ENCODE measurements at places on chromosomes 1 and 21.

GRCh38 chr1:245748240-245748639 lies 593.5 kb downstream of the KIF26B start:
- DNase-seq: no peak

DNA sequence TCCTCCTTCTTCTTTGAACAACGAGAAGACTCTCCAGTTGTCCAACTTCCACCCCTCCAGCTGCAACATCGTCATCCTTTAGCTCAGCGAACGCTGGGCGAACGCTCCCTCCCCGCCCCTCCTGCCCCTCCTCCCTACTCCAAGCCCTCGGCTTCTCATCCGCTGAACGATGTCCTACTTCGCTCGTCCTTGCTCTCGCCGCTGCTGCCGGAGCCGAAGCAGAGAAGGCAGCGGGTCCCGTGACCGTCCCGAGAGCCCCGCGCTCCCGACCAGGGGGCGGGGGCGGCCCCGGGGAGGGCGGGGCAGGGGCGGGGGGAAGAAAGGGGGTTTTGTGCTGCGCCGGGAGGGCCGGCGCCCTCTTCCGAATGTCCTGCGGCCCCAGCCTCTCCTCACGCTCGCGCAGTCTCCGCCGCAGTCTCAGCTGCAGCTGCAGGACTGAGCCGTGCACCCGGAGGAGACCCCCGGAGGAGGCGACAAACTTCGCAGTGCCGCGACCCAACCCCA lies at the start of gene BCAN:
BCAN (plus strand) TSS at position 357 of the 504 bp plus-strand sequence. CDS start 3,938 bp downstream, outside the sequence.
- no peak for DNase-seq

DNA sequence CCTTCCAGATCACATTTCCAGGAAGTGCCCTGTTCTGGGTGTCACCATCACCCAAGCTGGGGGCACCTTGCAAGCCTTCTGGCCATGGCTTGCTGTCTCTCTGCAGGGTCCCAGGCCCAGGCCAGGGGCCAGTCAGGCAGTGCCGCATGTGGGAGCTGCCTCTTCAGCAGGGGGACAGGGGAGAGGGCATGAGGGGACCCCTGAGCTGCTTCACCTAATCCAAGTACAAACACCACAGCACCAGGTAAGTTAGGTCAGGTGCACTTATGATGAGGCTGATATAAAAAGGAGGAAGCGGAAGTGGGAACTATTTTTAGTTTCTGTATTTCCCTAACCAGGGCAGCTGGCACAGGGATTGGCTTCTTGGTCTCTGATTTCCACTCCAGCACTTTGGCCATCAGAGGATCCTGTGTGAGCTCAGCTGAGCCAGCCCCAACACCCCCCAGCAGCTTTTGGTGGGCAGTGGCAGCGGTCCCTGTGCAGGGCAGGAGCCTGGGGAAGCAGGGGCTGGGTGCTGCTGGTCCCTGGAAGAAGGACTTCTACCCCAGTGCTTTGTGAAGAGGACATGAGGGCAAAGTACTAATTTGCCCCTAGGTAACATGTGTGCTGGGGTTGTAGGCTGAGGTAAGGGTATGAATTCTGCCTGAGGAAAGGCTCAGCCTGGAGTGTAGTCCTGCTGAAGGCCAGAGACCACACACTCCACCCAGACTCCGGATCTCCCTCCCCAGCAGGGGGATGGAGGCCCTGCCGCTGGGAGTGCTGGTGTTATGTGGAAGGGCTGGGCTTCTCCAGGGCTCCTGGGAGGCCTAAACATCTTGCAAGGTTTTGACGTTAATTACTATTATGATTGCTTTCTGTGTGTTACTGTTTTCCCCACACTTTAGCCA lies 3.3 kb upstream of the PCBP3 start:
- DNase-seq: no peak

- no peak for DNase-seq
These were observed 227.2 kb downstream of the ATG4C start for GRCh38 chr1:63010913-63011660.

- DNase-seq: no peak
These were observed 23.1 kb downstream of the SLC19A1 start for GRCh38 chr21:45519182-45519581.

DNA sequence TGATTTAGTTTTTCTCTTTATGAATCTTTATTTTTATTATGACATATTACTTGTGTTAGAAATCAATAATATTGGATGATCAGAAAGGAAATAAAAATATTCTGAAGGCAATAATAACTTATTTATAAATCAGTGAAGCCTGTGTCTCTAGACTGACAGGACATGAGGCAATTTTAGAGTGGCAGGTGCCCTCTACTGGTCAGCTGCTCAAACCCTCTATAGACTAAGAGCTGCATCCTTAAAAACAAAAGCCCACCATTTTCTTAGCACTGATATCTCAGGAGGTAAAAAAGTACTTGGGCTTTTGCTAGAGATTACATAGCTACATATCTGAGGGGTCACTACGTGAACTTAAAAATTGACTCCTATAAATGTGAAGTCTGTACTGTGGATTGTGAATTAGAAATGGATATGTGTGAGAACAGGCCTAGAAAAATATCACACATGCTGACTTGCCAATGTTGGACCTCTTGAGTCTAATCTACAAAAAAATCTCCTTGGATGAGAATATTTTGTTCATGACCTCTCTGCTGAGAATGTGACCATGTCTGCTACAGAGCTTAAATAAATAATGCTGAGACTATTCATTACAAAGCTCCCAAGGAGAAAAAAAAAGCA lies 597.9 kb upstream of the ADAMTS5 start:
- peak; percentile 55 for DNase-seq

GRCh38 chr1:116879478-116880133 lies 30.1 kb upstream of the PTGFRN start:
- no peak for DNase-seq

- peak; percentile 88 for DNase-seq
These were observed 2.7 kb upstream of the PTPN22 start for GRCh38 chr1:113874012-113874879.

- DNase-seq: no peak
These were observed 41.9 kb downstream of the CACNA1E start for GRCh38 chr1:181525104-181525721.

- peak; percentile 49 for DNase-seq
These were observed 48.0 kb downstream of the TOR3A start for GRCh38 chr1:179129702-179130473.

GRCh38 chr1:40385437-40386358 lies 12.2 kb downstream of the SMAP2 start:
- DNase-seq: no peak

GRCh38 chr1:40901886-40902852 lies 40.0 kb upstream of the CITED4 start:
- DNase-seq: peak; percentile 88

GRCh38 chr1:39170731-39171667 lies 33.5 kb upstream of the MACF1 start:
- DNase-seq: no peak

- DNase-seq: no peak
These were observed 15.5 kb upstream of the HMGB4 start for GRCh38 chr1:33848205-33848937.

GRCh38 chr1:193747579-193747978 lies 561.2 kb upstream of the B3GALT2 start:
- peak; percentile 39 for DNase-seq

DNA sequence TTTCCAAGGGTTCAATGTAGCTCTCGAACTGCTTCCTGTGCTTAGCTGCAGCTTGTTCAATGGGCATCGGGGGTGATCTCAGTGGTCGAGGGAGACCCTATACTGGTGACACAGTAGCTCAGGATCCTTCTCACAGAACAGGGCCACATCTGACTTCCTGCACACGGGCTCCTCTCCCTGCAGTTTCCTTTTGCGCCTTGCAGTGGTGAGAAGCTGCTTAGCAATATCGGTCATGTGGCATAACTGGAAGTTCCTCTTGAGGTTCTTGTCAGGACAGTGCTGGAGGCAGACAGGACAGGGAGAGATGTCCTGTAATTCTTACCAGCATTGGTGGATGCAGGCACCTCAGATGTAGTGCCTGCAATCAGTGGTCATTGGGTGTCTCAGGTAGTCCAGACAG lies 140.5 kb upstream of the MAP1LC3C start:
- no peak for DNase-seq

GRCh38 chr1:197763307-197763706 lies 12.0 kb downstream of the DENND1B start:
- peak; percentile 43 for DNase-seq

DNA sequence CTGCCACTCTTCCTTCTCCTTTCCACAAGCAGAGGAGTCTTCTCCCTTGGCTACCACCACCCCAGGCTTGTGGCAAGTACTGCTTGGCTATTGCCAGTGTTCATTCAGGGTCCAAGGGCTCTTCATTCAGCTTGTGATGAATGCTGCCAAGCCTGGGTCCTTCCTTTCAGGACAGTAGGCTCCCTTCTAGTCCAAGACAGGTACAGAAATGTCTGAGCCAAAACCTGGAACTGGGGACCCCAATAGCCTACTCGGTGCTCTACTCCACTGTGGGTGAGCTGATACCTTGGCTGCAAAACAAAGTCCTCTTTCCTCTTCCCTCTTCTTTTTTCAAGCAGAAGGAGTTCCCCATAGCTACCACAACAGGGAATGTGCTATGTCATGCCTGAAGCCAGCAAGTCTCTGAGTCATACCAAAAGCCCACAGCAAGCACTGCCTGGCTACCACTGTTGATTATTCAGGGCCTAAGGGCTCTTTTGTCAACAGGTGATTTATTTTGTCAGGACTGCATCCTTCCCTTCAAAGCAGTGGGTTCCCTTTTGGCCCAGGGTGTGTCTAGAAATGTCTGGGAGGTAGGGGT lies 268.9 kb downstream of the HHAT start:
- DNase-seq: peak; percentile 90

DNA sequence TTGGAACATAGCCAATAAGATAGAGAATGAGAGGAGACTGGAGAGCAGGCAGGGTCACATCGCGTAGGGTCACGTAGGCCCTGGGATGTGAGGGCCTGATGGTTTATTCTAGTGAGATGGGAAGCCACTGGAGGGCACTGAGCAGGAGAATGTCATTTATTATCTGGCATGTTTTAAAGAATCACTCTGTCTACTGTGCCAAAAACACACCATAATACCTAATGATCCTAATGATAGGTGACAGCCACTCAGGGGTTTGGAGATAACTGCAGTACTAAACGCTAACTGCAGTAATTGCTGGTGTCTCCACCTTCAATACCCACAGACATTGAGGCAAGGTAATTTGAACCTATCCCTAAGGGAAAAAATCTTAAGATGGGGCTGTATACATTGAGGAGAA lies 185.4 kb downstream of the TTLL7 start:
- DNase-seq: no peak

- DNase-seq: peak; percentile 74
These were observed 239.1 kb upstream of the IRF2BP2 start for GRCh38 chr1:234848972-234849649.

DNA sequence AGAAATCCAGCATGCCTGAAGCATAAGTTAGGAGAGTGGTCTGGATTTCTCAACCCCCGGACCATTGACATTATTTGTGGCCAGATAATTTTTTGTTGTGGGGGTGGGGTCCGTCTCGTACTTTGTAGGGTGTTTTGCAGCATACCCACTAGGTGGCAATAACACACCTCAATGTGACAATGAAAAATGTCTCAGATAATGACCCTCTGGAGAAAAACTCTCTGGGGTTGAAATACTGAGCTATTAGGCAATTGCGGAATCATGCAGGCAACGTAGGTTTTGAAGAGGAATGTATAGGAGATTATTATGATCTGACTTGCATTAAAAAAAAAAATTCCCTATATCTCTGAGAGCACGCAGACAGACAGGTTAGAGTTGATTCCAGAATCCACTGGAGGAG lies 25.3 kb upstream of the RRP15 start:
- DNase-seq: peak; percentile 21

DNA sequence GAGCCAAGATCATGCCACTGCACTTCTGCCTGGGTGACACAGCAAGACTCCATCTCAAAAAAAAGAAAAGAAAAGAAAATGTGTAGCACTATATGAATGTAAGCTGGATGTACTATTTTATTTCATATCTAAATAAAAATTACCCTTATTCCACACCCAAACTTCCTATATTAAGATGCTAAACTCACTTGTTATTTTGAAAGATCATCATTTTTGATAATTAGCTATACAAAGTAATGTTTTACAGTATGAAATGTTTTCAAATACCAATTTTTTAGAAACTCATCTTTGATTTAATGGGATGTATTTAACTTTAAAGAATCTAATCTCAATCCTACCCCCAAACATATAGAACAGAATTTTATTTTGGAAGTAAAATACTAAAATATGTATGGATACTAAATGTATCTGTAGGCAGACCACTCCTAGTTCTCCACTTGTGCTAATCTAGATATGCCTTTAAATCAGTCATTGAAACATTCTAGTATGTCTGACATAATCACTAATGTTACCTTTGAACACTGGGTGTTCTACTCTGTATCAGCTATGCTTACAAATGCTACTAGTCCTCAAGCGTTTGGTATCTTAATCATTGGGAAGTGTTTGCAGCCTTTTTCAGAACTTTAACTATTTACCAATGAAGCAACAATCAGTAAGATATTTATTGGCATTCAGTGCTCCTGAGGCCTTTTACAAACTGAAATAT lies 12.9 kb downstream of the MIER1 start:
- DNase-seq: no peak

- DNase-seq: no peak
These were observed 11.2 kb upstream of the GUCA2B start for GRCh38 chr1:42141978-42142377.

GRCh38 chr1:186272486-186272885 lies 102.6 kb downstream of the TPR start:
- peak; percentile 33 for DNase-seq

DNA sequence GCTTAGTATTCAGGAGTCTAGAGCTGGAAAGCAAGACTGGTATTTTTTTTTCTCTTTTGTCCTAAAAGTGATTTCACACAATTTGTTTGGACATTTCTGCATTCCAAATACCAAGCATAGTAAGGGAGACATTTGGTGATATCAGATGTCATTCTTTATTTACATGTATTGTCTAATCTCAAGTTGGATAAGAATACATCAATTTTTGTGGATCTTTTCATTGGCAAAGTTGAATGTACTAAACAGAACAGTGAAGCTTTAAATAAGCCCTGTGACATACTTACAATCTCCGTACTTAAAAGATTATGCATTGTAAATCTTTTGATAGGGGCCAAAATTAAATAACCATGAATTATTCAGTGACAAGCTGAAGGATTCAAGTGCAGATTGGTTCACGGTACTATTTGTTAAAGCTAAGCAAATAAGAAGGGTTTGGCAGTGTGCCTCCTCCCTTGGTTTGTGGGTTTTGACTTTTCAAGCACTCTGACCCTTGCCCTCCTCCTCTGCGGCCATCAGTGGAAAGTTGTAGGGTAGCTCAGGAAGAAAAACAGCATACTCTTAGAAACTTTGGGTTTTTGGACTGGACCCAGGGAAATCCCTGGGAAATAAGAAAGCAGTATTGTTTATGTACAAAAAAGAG lies 663.7 kb downstream of the ADGRL2 start:
- no peak for DNase-seq

DNA sequence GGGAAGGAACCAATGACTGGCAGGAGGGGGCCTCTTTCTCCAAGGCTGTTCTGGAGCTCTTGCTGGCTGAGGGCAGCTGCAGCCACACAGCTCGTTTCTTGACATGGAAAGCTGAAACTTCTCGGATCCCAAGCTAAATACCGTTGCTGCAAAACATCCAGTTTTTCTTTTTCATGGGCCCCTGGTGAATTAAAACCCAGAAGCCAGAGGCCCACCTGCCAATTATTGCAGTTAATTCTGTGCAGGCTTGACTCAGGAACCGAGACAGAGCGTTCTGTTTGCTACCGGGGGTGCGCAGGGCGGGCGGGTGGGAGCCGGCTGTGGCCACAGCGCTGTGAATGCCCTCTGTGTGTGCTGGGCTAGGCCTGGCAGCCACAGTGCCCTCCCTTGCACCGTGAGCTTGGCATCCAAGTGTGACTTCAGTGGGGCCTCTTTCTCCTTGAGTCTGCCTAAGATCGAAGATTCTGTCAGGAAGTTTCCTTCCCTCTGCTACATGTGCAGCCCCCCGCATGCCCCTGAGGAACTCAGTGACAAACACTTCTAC lies 19.9 kb upstream of the KCNE2 start:
- DNase-seq: no peak

Measured in bronchial epithelial cell (primary cell).